ENCODE measurements at places on chromosomes 4 and X. TPM values are rescaled to one million over a fixed set of nuclear protein-coding genes. Genes with fewer than 3 reads are reported as not detected.
A peak's percentile ranks its signal among the peaks of the same experiment; 100 is the strongest.

TMSB15C gene
- 1.8 TPM for total RNA-seq

DNA sequence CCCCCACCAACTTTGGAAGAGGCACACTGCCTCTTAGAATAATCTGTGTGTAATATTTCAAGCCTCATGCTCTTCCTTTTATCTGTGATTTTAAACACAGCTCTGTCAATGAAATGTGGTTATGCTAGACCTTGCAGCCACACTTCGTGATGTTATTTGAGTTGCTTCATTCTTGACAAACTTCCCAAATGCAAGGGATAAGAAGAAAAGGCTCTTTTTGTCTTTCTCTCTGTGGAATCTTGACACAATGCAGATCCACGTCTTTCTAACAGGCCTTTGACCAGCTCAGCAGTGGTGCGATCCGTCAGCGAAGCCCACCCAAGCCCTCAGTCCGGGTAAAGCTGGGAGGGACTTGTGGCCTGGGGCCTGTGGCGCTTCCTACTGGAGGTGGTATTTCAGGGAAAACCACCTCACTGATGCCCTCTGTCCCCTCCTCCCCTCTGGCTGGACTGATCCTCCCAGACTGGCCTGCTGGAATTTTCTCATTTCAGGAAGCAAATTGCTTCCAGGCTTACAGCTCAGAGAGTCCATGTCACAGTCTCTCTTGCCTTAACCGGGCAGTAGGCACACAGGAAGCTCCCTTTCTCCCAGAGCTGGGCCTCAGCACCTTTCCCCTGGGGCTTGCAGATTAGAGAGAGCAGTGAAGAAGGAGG, 19.5 kb upstream of the CCKAR start:
- DNase-seq = no peak

PPA2 gene
- total RNA-seq = 97.3 TPM

- DNase-seq = no peak
Measured at GRCh38 chr4:47271291-47271690, 192.2 kb downstream of the COMMD8 start.

GRCh38 chr4:116796022-116796421, 289.4 kb downstream of the TRAM1L1 start:
- no peak for DNase-seq

- no peak for DNase-seq
Measured at GRCh38 chr4:80229128-80229527, 31.8 kb downstream of the PRDM8 start.

- no peak for DNase-seq
Measured at GRCh38 chr4:94714365-94715160, 43.2 kb upstream of the BMPR1B start.

- peak; percentile 91 for DNase-seq
Measured at GRCh38 chrX:44785652-44786051, 58.2 kb upstream of the DUSP21 start.

DMRTC1B gene
- total RNA-seq = not detected

GRCh38 chr4:181659202-181659601, 584.0 kb upstream of the TENM3 start:
- DNase-seq = no peak

- DNase-seq = no peak
Measured at GRCh38 chr4:11271263-11271662, 157.4 kb downstream of the HS3ST1 start.

DNA sequence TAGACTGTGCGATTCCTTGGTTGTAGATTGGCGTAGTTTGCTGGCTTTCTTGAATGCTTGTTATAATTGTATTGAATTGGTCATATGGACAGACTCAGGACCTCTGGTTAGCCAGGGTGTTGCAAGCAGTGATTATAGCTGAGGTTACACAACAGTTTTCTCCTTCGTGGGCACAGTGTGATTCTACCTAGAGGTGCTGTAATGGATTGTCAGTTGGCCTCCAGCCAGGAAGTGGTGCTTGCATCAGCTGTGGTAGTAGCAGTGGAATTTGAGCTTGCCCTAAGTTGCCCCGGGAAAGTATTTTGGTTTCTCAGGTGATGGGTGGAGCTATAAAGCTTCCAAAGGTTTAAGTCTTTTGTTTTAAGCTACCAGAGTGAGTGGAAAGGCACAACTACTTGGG, 23.1 kb upstream of the GABRG1 start:
- peak; percentile 51 for DNase-seq

- DNase-seq = peak; percentile 87
Measured at GRCh38 chrX:100994352-100995281, 25.1 kb downstream of the ARL13A start.

GRCh38 chr4:184506527-184507121, 32.3 kb upstream of the IRF2 start:
- DNase-seq = no peak

- DNase-seq = peak; percentile 1
Measured at GRCh38 chrX:10457092-10457491, 163.3 kb downstream of the MID1 start.

PGAM4 gene
- not detected for total RNA-seq

GRCh38 chr4:143313521-143313920, 23.2 kb upstream of the GAB1 start:
- DNase-seq = no peak

DNA sequence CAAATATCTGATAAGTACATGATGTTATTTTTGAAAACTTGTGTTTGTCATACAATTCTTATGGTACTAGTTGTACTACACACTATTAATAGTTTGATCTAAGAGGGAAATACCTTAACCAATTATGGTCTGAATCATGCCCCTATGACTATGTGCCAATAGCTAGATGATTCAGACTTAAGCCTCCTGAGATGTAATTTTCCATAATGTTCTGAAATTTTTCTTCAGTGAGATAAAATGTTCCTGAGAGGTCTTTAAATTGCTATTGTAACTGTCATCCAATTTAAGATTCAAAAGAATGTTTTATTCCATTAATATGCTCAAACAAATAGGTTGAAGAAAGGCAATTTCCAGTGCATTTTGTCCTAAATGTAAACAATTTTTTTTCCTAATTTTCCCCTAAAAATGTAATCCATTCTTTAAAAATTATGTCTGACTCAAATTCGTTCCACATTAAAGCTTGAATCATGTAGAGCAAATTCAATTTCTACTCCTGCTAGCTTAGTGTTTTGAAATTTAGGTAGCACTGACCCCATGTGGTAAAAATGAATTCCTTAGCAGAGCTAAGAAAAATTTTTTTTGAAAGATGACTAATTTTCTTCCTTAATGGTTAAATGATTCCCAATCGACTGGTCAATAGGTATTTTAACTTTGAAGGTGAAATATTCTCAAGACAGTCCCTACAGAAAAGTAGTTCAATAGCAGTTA, 49.1 kb downstream of the APOOL start:
- peak; percentile 84 for DNase-seq

FGD1 gene
- total RNA-seq = 1.7 TPM

GRCh38 chrX:26586570-26586969, 370.6 kb downstream of the MAGEB5 start:
- no peak for DNase-seq

- DNase-seq = peak; percentile 62
Measured at GRCh38 chr4:182207830-182208396, 35.3 kb upstream of the TENM3 start.

DNA sequence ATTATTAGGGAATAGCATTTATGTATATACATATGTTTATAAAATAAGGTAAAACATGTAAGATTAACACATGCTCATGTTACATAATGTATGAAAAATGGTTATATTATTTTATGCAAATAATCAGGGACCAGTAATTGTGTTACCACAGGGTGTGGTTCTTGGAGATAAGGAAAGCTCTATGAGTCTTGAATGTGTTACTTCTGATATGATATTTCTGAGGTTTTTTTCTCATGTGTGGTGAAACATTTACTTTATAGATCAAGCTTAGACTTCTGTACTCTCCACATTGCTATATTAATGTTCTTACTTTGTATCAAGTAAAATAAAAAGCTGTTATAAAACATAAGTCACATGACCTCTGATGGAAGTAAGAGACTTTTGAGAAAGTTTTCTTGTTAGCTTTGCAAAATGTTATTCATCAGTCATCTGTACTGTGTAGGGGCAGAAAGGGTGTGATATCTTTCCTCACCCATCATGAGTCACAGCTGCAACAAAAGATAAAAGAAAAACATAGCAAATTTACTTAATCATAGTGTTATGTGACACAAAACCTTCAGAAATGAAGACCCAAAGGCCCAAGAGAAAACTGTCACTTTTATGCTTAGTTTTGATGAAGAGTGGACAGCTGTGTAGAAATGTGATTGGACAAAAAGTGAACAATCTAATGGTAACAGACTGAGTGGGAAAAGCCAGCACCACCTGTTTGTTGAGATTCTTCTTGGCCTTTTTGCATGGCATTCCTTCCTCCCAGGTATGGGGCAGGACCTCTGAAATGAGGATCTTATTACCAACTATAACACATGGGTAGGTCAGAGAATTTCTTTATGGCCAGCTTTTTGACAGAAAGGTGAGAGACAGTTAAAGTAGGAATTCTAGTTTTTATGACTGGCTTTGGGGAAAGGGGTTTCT, 632.3 kb downstream of the PDHA2 start:
- peak; percentile 41 for DNase-seq

DNA sequence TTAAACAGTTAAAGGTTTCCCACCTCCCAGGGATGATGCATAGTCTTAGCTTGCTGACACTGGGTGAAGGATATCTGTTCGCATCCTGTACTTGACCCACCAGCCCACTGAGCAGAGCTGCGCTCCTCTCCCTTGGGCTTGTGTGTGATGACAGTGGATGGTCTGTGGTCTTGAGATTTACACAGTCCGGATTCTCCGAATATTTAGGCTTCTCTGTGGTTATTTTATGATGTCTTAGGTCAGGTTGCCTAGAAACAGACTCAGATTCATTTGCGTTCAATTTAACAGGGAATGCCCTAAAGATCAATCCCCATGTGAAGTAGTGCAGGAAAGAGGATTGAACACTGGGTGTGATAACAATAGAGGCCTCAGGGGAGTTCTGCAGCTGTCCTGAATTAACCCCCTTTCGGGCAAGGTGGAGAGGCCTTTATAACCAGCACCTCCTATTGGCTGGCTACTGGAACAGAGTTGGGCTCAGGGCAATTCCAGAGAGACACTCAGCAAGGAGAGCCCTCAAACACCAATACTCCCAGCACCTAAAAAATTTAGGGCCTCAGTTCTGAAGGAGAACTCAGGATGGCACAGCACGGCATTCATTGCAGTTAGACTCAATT, 653.2 kb upstream of the GALNT7 start:
- DNase-seq = no peak

GRCh38 chrX:69082753-69083150, 82.5 kb downstream of the PJA1 start:
- DNase-seq = no peak

- DNase-seq = no peak
Measured at GRCh38 chr4:13118633-13119032, 365.5 kb downstream of the RAB28 start.

- peak; percentile 58 for DNase-seq
Measured at GRCh38 chr4:1775731-1776500, 17.2 kb upstream of the FGFR3 start.

- no peak for DNase-seq
Measured at GRCh38 chr4:67446811-67447210, 98.5 kb downstream of the CENPC start.

- DNase-seq = peak; percentile 35
Measured at GRCh38 chr4:85127653-85128052, 161.2 kb upstream of the WDFY3 start.

GAGE12J gene
- total RNA-seq = not detected

GRCh38 chrX:114071412-114071811, 512.5 kb upstream of the HTR2C start:
- DNase-seq = peak; percentile 6

GRCh38 chrX:37883196-37883595, 35.8 kb upstream of the DYNLT3 start:
- DNase-seq = peak; percentile 74

FAM156B gene
- 6.8 TPM for total RNA-seq

GRCh38 chr4:55604996-55605395, 13.0 kb upstream of the PDCL2 start:
- DNase-seq = no peak

CYBB gene
- total RNA-seq = not detected

Measured in bronchial epithelial cell (primary cell).